ENCODE measurements at places on chromosomes 2 and 18. TPM values are rescaled to one million over a fixed set of nuclear protein-coding genes. Genes with fewer than 3 reads are reported as not detected.

- DNase-seq, result no peak
Observed at GRCh38 chr2:231347081-231347480, 48.4 kb upstream of the B3GNT7 start.

- DNase-seq, result no peak
Observed at GRCh38 chr2:52395912-52396311, 1364.0 kb upstream of the NRXN1 start.

The CCDC178 gene
- not detected for total RNA-seq

- no peak for DNase-seq
Observed at GRCh38 chr2:100262046-100262445, 60.3 kb downstream of the LONRF2 start.

The ELOA2 gene
- not detected for total RNA-seq

The UGT1A10 gene
- total RNA-seq, result not detected

The PTGR3 gene
- total RNA-seq, result 7.8 TPM

- DNase-seq, result no peak
Observed at GRCh38 chr2:230790981-230791380, 73.8 kb upstream of the ITM2C start.

DNA sequence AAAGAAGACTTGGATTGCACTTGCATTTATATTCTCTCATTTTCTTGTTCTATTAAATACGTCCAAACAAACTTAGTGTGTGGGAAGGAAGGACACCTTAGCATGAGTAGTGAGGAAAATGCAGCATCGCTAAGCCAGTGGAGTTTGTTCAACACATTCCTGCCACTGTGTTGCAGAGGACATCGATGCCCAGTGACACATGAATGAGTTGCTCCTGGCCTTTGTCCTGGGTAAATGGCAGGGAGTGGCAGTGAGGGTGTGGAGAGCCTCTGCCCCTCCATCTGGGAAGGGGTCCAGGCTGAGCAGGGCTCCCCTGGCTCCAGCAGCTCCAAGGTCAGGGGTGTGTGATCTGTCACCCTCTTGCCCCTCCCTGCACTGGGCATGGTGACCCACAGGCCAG is 75.9 kb downstream of the CABLES1 start:
- DNase-seq, result no peak

GRCh38 chr2:152755029-152755428 is 36.6 kb downstream of the ARL6IP6 start:
- DNase-seq, result peak; percentile 13

- DNase-seq, result no peak
Observed at GRCh38 chr2:203886661-203887151, 19.1 kb downstream of the CTLA4 start.

- DNase-seq, result no peak
Observed at GRCh38 chr2:216540920-216541319, 42.3 kb downstream of the RPL37A start.

The ERBB4 gene
- 1.4 TPM for total RNA-seq

DNA sequence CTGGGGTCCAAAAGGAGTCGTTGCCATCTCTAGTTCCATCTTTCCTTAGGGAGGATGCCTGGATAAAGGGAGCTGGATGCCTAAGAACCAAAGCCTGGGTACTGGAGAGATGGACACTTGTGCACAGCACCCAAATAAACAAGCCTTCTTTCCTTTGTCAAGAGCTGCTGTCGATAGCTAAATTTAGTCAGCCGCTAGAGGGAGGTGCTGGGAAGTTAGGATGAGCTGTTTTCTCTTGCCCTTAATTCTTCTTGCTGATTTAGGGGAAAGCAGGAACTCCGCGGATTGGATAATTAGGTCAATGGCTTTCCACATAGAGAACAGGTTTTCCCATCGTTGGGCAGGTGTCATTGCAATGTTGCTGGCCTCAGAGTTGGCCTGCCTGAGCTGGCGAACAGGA is 30.9 kb upstream of the SERPINB12 start:
- DNase-seq, result no peak

DNA sequence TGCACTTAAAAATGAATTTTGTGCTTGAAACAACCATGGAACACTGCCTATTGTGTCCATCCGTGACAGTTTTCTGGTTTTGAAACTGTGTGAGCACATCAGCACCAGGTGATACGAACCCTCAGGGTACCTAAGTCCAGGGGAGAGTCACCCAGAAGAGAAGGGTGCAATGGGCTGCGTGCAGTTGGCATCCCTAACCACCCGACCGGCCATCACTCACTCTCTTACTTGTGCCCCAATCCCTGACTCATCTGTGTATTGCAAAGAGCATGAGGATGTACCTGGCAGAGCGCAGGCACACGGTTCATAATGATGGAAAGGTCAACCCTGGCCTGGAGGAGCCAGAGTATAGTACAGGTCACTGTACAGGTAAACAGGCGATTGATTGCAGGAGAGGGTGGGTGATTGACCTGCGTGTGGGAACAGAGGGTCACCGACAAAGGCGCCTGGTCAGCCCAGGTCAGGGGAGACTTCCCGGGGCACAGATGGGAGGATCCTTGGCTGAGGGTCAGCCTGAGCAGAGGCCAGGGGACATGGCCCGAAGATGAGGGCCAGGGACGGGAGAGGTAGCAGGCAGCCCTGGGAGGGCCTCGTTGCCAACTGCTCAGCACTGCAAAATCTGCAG is 160.3 kb downstream of the SEPTIN10 start:
- no peak for DNase-seq

DNA sequence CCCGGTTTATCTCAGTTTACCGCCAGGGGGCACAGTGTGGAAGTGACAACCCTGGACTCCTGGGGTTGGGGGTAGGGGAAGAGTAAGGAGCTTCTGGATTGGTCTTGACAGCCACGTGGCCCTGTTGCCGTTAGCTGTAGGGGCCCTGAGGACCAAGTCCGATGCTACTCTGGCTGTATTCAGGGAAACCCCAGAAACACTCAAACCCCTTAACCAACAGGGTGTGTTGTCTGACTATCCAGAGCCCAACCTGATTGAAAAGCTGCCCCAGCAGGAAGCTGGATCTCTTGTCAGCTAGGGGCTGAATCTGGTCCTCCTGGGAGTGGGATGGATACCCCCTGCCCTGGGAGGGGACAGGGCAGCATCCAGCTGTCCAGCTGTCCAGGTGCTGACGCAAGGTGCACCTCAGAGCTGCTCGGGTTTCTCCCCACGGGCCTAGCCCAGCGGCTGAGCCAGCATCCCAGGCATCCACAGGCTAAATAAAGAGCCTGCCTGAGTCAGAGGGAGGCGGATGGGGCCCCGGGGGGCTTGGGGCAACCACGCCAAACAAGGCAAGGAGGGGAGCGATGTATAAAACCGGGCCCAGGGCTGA is 3.1 kb upstream of the GMPPA start:
- DNase-seq, result no peak

The FOXI3 gene
- total RNA-seq, result 0.17 TPM

The IL1F10 gene
- total RNA-seq, result not detected

The EFEMP1 gene
- 30.0 TPM for total RNA-seq

The LCT gene
- total RNA-seq, result not detected

DNA sequence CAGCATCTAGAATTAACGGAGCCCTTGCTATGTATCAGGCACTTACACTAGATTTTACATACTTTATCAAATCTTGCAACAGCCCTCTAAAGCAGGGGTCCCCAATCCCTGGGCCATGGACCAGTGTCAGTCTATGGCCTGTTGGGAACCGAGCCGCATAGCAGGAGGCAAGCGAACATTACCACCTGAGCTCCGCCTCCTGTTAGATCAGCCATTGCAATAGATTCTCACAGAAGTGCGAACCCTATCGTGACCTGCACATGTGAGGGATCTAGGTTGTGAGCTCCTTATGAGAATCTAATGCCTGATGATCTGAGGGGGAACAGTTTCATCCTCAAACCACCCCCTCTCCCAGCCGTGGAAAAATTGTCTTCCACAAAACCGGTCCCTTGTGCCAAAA is 13.4 kb downstream of the DNAJB2 start:
- no peak for DNase-seq

DNA sequence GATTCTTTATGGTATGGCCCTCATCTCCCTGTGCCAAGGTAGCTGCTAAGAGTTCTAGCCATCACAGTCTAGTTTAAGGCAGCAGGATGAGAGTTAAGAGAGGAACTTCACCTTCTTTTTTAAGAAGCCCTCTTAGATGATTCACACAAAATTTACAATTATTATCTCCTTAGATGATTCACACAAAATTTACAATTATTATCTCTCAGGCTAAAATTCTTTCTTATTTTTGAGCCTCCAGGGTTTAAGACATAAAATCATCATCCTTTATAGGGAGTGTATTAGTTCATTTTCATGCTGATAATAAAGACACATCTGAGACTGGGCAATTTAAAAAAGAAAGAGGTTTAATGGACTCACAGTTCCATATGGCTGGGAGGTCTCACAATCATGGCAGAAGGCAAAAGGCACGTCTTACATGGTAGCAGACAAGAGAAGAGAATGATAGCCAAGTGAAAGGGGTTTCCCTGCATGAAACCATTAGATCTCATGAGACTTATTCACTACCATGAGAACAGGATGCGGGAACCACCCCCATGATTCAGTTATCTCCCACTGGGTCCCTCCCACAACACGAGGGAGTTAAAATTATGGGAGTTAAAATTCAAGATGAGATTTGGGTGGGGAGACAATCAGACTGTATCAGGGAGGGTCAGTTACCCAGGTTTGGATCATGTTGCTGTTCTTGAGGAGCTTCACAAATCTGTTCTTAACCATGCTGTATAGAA is 133.0 kb upstream of the MYO3B start:
- DNase-seq, result no peak

DNA sequence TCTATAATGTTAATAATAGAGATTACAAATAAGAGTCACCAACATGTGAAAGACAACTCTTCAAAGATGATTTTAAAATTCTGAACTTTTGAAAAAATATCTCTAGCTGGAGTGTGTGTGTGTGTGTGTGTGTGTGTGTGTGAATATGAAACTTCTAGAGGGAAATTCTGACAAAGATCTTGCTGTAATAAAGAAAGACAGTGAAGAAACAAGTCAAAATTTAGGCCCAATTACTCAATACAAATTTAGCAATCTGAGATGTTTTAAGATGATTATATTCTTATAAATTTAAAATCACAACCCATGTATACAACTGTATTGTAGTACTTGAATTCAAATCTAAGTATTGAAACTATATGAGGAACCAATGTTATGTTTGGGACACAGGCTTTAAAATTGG is 57.2 kb upstream of the UGP2 start:
- no peak for DNase-seq

GRCh38 chr2:119820275-119820674 is 60.6 kb downstream of the PTPN4 start:
- DNase-seq, result no peak

The BARD1 gene
- 18.8 TPM for total RNA-seq

DNA sequence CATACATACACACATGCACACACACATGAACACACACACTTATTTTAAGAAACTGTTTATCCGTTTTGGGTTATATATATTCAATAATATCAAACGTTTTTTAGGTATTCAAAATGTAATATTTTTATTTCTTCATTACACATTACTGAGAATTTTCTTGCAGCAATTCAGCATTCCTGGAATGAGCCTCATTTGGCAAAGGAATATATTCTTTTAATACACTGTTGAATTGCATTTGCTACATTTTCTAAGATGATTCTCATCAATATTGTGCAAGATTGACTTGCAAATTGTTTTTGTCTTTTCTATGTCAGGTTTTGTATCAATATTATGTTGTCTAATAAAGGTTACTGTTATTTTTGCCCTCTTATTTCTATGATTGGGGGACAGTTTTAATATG is 276.1 kb upstream of the CYP26B1 start:
- no peak for DNase-seq

DNA sequence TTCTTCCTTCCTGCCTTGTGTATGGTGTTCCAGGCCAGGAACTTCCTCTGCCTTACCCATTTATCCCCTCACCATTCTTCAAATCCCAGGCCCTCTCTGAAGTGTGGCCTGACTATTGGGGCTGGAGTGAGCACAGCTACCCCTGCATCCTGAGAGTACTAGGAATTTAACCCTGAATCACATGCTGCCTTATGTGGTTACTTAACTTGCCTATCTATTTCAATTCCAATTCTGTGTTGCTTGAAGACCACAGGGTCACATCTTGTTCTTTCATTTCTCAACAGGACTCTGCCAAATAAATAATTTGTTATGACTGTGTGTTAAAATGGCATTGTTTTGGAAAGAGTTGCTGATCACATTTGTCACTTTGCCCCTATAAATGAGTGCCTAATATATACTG is 108.6 kb downstream of the CERS6 start:
- DNase-seq, result no peak

DNA sequence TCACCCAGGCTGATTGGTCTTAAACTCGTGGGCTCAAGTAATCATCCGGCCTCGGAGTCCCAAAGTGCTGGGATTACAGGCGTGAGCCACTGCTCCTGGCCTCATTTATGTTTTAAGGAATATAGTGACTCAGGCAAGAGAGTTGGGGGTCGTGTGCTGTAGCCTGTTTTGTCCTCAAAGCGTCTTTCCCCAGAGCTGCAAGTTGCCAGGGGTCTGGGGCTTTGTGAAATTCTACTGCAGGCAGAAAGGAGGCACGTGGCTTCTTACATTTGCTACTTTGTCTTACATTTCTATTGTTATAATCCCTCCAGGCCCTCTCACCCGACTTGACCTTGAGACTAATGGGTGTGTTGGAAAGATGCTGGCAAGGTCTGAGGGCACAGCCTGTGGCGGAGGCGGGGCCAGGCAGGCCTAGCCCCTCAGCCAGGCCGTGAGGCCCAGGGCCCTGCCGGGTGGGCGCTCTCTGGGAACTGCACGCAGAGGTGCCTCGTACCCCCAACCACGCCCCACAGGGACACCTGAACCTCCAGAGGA is 85.8 kb upstream of the NDUFV2 start:
- no peak for DNase-seq

DNA sequence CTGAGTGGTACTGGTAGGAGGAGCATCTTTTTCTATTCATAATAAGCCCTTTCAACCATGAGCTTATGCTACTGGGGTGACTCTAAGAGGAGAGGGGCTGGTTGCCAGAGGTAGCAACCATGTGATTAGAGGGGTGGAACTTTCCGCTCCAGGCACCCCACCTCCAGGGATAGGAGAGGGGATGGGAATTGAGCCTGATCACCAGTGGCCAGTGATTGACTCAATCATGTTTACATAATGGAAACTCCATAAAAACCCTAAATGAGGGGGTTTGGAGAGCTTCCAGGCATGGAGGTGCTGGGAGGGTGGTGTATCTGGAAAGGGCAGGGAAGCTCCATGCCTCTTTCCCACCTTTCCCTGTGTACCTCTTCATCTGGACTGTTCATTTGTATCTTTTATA is 46.6 kb upstream of the RHOB start:
- DNase-seq, result no peak

DNA sequence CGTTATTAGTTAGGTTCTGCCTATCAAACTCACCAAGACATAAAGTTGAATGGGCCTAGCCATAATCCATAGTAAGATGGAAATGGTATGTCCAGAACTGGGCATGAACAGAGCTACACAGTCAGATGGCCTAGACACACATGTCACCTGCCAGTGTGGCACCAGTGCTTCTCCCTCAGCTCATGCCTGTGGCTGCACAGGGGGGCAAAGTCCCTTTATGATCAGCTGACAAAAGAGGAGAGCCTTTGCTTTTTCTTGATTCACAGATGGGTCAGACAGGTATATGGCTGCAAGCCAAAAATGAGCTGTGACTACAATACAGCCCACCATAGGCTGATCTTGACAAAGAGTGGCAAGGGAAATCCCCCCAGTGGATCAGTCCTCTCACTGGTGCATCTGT is 28.3 kb upstream of the STARD7 start:
- no peak for DNase-seq

- DNase-seq, result peak; percentile 15
Observed at GRCh38 chr2:216774620-216775019, 79.3 kb upstream of the IGFBP5 start.

- no peak for DNase-seq
Observed at GRCh38 chr2:216590780-216591179, 42.4 kb upstream of the IGFBP2 start.

- DNase-seq, result no peak
Observed at GRCh38 chr2:57602733-57603132, 443.9 kb upstream of the VRK2 start.

The ALPG gene
- not detected for total RNA-seq
